ENCODE measurements at places on chromosomes 16 and 17.
A peak's percentile ranks its signal among the peaks of the same experiment; 100 is the strongest.

DNA sequence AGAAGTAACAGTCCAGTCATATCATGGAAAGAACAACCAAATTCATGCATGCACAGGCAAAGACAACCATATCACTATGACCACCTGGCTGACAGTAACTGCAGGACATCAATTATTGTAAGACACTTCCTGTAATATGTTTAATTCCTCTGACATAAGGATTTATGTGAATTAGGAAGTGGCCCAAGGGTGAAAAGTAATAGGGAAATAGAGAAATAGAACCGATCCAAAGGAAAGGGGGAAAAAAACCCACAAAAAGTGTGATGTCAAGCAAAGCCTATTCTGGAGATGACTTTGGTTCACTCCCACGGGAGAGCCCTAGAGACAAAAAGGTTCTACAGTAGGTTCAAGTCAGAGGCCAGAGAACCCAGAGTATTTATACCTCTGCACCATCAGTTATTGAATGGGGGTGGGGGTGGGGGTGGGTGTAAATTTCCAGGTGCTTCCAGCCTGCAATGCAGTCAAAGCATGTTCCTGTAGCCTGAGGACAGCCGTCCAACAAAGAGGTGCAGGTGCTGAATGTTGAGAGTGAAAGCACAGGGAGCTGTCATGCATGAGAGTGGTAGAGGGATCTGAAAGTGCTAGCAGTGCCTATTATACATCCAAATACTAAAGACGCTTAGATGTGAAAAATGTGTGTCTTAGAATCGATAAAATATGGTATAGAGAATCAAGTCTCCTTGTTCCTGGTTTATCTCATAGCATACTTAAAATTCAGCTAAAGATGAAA lies 95.6 kb upstream of the HLF start:
- no peak overlapping the region for H3K4me3 ChIP-seq
- H3K27ac ChIP-seq, result no peak overlapping the region
- H3K27me3 ChIP-seq, result no peaks in the 10 kb centered on the region
- no peak for DNase-seq
- H3K36me3 ChIP-seq, result no peaks in the 10 kb centered on the region
- no peaks in the 10 kb centered on the region for H3K4me1 ChIP-seq

GRCh38 chr16:48057048-48057447 lies 98.7 kb downstream of the ABCC12 start:
- H3K27me3 ChIP-seq, result no peaks in the 10 kb centered on the region
- H3K4me3 ChIP-seq, result no peak overlapping the region
- no peaks in the 10 kb centered on the region for H3K36me3 ChIP-seq

GRCh38 chr17:12631076-12631475 lies 34.6 kb upstream of the MYOCD start:
- H3K36me3 ChIP-seq, result no peaks in the 10 kb centered on the region
- peaks cover 4% of the 10 kb centered on the region for H3K4me1 ChIP-seq
- H3K27me3 ChIP-seq, result no peaks in the 10 kb centered on the region

DNA sequence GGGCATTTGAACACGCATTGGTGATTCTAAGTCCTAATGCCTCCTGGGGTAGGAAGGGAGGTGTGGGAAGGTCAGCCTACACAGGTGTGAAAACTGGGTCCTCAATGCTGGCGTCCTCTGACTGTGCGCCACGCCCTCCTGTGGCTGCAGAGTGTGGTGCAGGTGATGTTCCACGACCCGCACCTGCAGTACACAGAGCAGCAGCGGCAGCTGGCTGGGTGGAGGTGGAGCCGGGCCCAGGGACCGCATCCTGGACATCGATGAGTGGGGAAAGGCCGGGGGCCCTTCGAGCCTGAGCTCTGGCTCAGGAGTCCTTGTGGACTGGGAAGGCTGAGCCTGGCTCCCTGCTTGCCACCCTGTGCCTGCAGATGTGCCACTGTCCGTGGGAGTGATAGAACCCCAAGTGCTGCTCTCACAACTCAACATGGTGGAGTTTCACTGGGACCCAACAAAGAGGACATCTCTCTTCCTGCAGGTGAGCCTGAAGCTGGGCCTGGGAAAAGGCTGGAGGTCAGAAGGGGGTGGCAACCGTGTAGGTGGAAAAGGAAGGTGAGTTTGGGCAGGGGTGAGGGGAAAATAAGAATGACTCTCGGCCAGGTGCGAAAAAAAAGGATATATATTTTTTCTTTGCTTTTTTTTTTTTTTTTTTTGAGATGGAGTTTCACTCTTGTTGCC lies 14.0 kb upstream of the STAC2 start:
- peak; percentile 86 for DNase-seq
- no peaks in the 10 kb centered on the region for H3K27me3 ChIP-seq
- no peaks in the 10 kb centered on the region for H3K36me3 ChIP-seq
- no peak overlapping the region for H3K27ac ChIP-seq
- H3K4me3 ChIP-seq, result no peak overlapping the region
